T-helper 2 cell treated with Interferon-gamma antibody and Interleukin-4, amounts not matched to agents 5 μg/mL and 100 μg/mL, for 36 hours (primary cell): ENCODE measurements at places on chromosomes 6 and 20.

DNA sequence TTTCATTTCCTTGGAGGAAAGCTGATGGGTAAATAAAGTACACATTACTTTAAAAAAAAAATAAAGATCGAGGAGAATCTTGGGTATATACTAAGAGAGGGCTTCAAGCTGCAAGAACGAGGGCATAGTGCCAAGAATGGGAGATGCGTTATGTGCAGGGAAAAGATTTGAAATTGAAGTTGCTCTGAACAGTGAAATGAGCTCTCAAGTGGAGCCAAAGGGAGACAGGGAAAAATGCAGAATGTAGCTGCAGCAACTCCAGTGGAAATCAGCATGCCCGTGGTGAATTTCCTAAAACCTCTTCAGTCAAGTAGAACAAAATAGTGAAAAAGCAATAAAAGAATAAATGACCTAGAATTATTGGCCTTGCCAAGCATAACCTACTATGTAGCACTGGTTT, 11.4 kb upstream of the COL9A1 start:
- DNase-seq = no peak

GRCh38 chr6:56172144-56172543, 75.2 kb downstream of the COL21A1 start:
- DNase-seq = no peak

DNA sequence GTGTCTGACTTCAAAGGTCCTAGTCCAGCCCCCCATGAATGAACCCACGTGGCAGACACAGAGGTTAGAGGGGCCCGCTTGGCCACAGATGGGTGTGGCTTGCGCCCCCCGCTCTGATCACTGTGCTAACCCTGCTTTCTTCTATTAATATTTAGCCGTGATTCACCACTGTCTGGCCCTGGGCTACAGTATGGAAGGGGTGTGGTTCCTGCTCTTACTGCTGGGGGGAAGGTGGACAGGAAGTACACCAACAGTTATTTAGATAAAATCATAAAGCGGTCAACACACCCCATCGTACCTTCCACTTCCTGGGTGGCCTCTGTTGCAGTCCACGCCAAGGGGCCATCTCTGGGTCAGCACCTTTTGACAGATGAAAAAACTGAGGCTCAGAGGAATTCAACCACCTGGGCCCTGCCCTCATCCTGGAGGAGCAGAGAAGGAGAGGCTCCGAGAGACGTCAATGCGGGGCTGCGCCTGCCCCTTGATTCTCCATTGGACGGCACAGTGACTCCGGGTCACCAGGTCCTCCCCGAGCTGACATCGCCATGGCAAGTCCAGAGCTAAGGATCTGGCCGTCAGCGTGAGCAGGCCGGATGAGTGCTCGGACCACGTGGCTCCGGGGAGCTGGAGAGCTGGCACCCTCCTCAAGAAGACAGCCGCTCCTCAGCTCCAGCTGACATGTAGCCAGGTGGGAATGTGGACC, 206.3 kb downstream of the PREX1 start:
- DNase-seq = no peak

GRCh38 chr6:129206821-129207220, 323.9 kb downstream of the LAMA2 start:
- no peak for DNase-seq

DNA sequence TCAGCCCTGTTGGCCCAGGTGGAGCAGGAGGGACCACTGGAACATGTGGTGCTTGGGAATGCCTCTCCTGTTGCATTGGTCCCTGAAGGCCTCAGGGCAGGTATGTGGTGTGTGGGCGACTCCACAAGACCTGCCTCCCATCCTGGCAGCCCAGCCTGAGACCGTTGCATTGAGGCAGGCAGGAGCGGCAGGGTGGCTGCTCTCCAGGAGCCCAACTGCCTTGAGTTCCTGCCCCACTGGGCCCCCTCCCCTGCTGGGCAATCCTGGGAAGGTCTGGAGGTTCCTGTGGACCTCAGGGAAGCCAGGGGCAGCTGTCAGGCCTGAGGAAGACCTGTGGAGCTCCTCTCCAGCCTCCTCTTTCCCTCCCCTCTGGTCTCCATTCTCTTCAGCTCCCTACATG, 19.8 kb downstream of the MAVS start:
- no peak for DNase-seq

DNA sequence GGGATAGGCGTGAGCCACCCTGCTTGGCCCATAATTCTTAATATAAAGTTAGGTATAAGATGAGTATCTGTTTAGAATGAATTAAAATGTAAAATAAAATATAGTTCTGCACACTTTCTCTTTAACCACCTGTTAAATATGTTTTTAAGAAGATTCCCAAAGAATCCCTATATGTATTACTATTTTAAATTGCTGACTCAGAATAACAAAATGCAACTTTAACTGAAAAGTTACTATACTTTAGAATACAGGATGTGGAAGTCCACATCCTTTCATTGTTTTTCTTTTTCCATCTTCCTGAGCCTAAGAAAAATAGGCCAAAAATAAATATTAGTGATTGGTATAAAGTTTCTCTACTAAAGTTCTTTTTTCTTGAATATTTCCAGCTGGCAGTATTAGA, 325.6 kb upstream of the EYS start:
- DNase-seq = no peak

- no peak for DNase-seq
These were observed 76.8 kb downstream of the TCP11 start for GRCh38 chr6:35064290-35064689.
